Gastrocnemius medialis (tissue), 4 donors: ENCODE measurements at places on chromosomes 12 and 14. TPM values are rescaled to one million over a fixed set of nuclear protein-coding genes. Genes with fewer than 3 reads are reported as not detected.

The GDF3 gene
- not detected for total RNA-seq

The RNASE1 gene
- total RNA-seq = 184 TPM

The ZDHHC22 gene
- not detected for total RNA-seq

The INHBC gene
- total RNA-seq = not detected

The CLEC9A gene
- not detected for total RNA-seq

The KRT8 gene
- total RNA-seq = 3.1 TPM

The SNRPF gene
- total RNA-seq = 4.6 TPM

DNA sequence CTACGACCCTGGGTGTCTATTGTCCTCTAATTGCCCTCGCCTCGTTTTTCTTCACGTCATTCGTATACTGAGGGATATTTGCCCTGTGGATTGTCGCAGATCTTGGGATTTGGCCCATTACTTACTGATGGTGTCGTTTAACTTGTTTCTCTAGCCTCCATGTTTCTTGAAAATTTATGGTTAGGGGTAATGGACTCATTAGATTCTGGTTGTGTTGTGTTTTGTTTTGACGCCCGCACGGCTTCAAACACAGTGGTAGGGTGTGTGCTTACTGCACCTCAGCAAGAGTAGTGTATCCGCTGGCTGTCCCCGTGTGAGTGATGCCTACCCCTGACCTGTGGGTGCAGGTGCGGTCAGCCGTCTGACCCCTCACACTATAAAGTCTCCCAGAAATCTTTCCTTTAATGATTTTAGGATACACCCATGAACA is 874 bp upstream of the RNU6-8 start:
- H3K27me3 ChIP-seq = no peaks in the 10 kb centered on the region
- peak overlapping the region; percentile 83 for H3K4me3 ChIP-seq
- H3K4me1 ChIP-seq = peaks cover 11% of the 10 kb centered on the region
- peak overlapping the region; percentile 94 for H3K27ac ChIP-seq

DNA sequence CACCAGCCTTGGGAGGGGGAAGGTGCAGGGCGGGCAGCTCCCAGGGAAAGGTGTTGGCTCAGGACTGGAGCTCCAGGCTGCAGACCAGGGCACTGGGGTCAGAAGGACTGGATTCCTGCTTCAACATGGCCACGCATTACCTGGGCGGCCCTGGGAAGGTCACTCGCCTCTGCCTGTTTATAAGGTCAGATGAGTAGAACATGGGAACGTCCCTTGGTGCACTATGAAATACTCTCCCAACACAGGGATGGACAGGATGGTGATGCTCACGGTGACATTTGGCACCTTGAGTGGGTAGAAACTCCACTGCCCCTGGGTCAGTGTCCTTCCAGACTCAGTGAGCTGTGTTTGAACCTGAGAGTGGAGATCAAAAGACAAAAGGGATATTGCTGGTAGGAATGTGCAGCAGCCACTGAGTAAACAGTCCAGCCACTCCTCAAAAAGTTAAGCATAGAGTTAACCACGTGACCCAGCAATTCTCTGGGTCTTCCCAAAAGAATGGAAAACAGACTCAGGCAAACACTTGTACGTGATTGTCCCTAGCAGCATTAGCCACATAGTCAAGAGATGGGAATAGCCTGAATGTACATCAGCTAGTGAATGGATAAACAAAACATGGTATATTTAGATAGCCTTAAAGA is 9.1 kb upstream of the BDKRB2 start:
- DNase-seq = no peak
- no peaks in the 10 kb centered on the region for H3K36me3 ChIP-seq
- H3K27me3 ChIP-seq = no peaks in the 10 kb centered on the region
- no peaks in the 10 kb centered on the region for H3K4me1 ChIP-seq
- no peak overlapping the region for H3K27ac ChIP-seq

DNA sequence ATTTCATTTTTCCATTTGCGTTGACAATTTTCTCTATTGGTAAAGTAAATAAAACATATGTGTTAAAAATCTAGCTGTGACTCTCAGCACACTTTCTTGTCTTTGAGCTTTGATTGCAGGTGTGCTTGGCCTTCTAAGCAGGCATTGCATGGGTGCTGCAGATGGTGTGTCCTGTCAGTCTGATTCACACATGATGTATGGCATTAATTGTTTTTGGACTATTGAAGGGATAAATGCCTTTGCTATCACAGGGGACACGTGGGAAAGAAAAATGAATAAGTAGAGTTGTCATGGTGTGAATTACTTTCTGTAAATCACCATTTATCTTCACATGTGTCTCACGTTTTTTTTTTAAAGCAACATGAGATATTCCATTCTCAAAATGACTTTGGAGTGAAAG is 211.3 kb upstream of the NAV3 start:
- DNase-seq = no peak
- no peaks in the 10 kb centered on the region for H3K4me1 ChIP-seq
- H3K36me3 ChIP-seq = no peaks in the 10 kb centered on the region
- no peak overlapping the region for H3K4me3 ChIP-seq
- H3K27ac ChIP-seq = no peak overlapping the region

- H3K36me3 ChIP-seq = no peaks in the 10 kb centered on the region
- H3K4me1 ChIP-seq = no peaks in the 10 kb centered on the region
- no peaks in the 10 kb centered on the region for H3K27me3 ChIP-seq
- DNase-seq = no peak
Observed at GRCh38 chr12:120075034-120075616, 41.4 kb downstream of the RAB35 start.

- no peak for DNase-seq
- no peak overlapping the region for H3K27ac ChIP-seq
- H3K4me3 ChIP-seq = no peak overlapping the region
- no peaks in the 10 kb centered on the region for H3K4me1 ChIP-seq
- H3K36me3 ChIP-seq = no peaks in the 10 kb centered on the region
- no peaks in the 10 kb centered on the region for H3K27me3 ChIP-seq
Observed at GRCh38 chr12:115457798-115458197, 773.8 kb upstream of the TBX3 start.

- no peak overlapping the region for H3K4me3 ChIP-seq
- no peak for DNase-seq
- no peaks in the 10 kb centered on the region for H3K4me1 ChIP-seq
- no peaks in the 10 kb centered on the region for H3K36me3 ChIP-seq
Observed at GRCh38 chr14:87233806-87234384, 759.1 kb downstream of the GALC start.

DNA sequence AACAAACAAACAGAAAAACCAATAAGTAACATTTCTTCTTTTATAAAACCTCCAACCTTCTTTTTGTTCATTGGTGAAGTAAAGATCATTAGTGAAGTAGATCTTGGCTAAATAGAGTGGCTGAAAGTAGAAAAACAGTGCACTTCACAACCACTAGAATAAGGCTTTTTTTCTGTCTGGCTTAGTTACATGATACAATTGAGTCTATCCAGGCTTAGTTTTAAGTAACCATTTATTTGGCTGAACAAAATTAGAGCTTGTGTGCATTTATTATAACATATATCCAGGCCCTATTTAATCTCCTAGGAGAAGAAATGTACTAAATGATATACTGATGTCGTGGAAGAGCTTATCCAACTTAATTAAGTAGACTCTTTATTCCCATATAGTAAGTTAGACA is 65.8 kb upstream of the STK38L start:
- H3K27ac ChIP-seq = no peak overlapping the region
- no peaks in the 10 kb centered on the region for H3K36me3 ChIP-seq
- H3K27me3 ChIP-seq = no peaks in the 10 kb centered on the region
- no peak for DNase-seq
- no peak overlapping the region for H3K4me3 ChIP-seq
- H3K4me1 ChIP-seq = peaks cover 13% of the 10 kb centered on the region

DNA sequence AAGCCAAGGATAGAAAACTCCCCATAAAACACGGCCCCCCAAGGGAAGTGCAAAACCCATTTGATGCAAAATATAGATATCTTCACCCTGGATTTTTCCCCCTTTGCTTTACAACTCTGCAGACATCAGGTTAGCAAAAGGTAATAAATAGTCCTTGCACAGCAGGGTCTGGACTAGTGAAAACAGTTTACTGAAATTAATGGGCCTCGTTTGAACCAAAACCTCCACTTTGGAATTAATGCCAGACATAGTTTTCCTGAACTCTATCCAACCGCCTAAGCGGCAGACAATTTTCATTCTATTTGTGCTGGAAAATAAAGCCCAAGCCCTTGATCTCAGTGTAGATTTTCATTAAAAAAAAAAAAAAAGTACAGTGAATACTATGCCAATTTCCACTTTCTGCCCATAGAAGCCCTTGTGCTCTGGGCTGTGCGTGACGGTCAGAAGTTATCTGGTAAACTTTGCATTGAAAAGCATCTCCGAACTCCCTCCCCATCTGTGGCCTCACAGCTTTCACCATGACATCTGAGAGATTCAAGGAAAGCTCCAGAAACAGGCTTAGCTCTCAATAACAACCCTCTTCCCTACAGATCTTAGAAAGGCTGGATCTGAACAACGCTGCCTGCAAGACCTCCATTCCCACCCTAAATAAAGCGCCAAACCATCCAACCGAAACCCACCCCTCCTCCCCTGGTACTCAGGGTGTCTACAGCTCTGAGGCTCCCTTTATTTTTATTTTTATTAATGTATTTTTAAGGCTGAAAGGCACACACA is 11.0 kb upstream of the IRF2BPL start:
- no peak for DNase-seq
- no peaks in the 10 kb centered on the region for H3K36me3 ChIP-seq
- no peaks in the 10 kb centered on the region for H3K27me3 ChIP-seq
- H3K4me1 ChIP-seq = peaks cover 83% of the 10 kb centered on the region
- H3K4me3 ChIP-seq = peak overlapping the region; percentile 63

DNA sequence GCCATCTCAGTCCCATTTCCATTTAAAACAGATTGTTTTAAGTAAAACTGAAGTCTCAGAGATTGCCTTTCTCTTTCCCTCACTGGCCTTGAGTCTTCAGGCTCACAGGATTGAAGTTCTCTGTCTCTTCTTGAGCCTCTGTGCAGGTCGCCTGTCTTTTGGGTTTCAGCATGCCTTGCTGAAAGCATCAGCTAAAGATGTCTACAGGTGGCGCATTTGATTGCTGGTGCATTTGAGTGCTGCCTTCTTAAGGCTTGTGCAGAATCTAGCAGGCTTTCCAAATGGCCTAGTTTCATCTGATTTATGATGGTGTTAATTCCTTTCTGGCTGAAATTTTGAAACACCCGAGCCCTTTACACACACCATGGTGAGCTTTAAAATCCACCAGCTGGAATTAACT is 1062.2 kb upstream of the FBXO33 start:
- H3K4me3 ChIP-seq = no peak overlapping the region
- H3K36me3 ChIP-seq = no peaks in the 10 kb centered on the region

GRCh38 chr12:79650440-79650839 is 40.3 kb downstream of the PAWR start:
- H3K4me1 ChIP-seq = no peaks in the 10 kb centered on the region
- no peak overlapping the region for H3K4me3 ChIP-seq
- no peaks in the 10 kb centered on the region for H3K36me3 ChIP-seq
- no peak overlapping the region for H3K27ac ChIP-seq

DNA sequence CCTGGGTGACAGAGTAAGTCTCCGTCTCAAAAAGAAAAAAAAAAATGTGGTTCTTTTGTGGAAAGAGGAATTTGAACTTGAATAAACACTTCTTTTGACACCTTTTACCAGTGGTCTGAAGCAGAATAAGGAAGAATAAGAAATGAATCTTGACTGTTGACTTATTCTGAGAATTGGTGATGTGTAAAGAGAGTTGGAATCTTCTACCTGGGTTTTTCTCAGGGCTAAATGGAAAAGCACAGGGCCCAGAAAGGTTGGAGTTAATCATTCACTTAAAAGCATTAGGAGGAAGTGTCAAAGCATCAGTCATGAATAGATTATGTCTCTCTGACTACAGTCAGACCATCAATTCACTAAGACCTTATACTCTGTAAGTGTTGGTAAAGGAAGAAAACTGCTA is 13.9 kb downstream of the PNMA1 start:
- no peaks in the 10 kb centered on the region for H3K27me3 ChIP-seq
- no peak overlapping the region for H3K4me3 ChIP-seq
- H3K27ac ChIP-seq = no peak overlapping the region
- no peaks in the 10 kb centered on the region for H3K36me3 ChIP-seq
- DNase-seq = no peak

GRCh38 chr12:63909746-63910145 is 65.2 kb downstream of the SRGAP1 start:
- H3K27me3 ChIP-seq = no peaks in the 10 kb centered on the region
- H3K4me1 ChIP-seq = no peaks in the 10 kb centered on the region
- no peak overlapping the region for H3K27ac ChIP-seq
- H3K4me3 ChIP-seq = no peak overlapping the region
- no peak for DNase-seq

DNA sequence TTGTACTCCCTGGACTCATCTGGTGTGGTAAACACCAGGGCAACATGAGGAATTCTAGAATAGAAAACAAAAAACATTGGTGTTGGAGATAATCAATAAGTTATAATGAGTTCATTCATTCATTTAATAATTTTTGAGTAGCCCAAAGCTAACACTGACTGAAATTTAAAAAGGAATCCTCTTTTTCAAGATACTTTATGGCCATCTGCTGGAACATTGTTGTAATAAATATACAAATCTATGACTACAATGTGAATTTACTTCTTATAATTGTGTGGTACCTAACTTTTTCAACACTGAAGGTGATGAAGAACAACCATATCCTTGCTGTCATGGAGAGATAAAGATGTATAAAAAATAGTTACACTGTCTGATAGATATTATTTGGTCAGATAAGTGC is 687.3 kb upstream of the MIS18BP1 start:
- H3K4me1 ChIP-seq = no peaks in the 10 kb centered on the region
- no peak overlapping the region for H3K27ac ChIP-seq
- no peaks in the 10 kb centered on the region for H3K27me3 ChIP-seq
- H3K4me3 ChIP-seq = no peak overlapping the region

GRCh38 chr12:119179335-119180021 is 747 bp downstream of the HSPB8 start:
- peaks cover 34% of the 10 kb centered on the region for H3K4me1 ChIP-seq
- peak overlapping the region; percentile 98 for H3K27ac ChIP-seq
- peaks cover 2% of the 10 kb centered on the region for H3K36me3 ChIP-seq
- DNase-seq = peak; percentile 74

GRCh38 chr12:53300187-53300586 is 692 bp downstream of the MYG1 start:
- no peaks in the 10 kb centered on the region for H3K36me3 ChIP-seq
- DNase-seq = no peak
- peaks cover 28% of the 10 kb centered on the region for H3K4me1 ChIP-seq

GRCh38 chr12:6272300-6273204 is 37.9 kb upstream of the PLEKHG6 start:
- no peak overlapping the region for H3K27ac ChIP-seq
- H3K27me3 ChIP-seq = no peaks in the 10 kb centered on the region
- DNase-seq = peak; percentile 10
- H3K4me3 ChIP-seq = no peak overlapping the region
- peaks cover 21% of the 10 kb centered on the region for H3K4me1 ChIP-seq

GRCh38 chr12:111757361-111758119 is 9.2 kb upstream of the ALDH2 start:
- H3K4me3 ChIP-seq = no peak overlapping the region
- H3K36me3 ChIP-seq = no peaks in the 10 kb centered on the region
- no peak for DNase-seq
- no peaks in the 10 kb centered on the region for H3K27me3 ChIP-seq
- H3K27ac ChIP-seq = peak overlapping the region; percentile 72

- no peaks in the 10 kb centered on the region for H3K4me1 ChIP-seq
- no peak overlapping the region for H3K27ac ChIP-seq
- H3K27me3 ChIP-seq = no peaks in the 10 kb centered on the region
- no peaks in the 10 kb centered on the region for H3K36me3 ChIP-seq
Observed at GRCh38 chr14:93906341-93907329, 20.5 kb upstream of the FAM181A start.
